ENCODE measurements at places on chromosomes 6 and 20.

DNA sequence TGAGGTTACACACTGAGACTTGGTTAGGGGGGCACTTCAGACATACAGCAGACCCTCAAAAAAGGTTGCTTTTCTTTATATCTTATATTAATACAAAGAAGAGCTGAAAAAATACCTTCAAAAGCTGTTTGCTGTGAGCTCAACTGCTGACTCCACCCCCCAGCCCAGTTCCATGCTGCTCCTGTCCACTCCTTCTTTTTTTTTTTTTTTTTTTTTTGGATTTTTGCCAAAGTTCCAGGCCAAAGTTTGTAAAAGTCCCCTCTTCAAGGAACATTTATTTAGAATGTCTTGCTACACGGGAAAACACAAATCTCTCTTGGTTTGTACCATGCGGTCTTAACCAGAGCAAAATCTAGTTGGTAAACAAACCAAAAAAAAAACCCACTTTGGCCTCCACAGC is 85.3 kb upstream of the AKAP12 start:
- no peak for DNase-seq

DNA sequence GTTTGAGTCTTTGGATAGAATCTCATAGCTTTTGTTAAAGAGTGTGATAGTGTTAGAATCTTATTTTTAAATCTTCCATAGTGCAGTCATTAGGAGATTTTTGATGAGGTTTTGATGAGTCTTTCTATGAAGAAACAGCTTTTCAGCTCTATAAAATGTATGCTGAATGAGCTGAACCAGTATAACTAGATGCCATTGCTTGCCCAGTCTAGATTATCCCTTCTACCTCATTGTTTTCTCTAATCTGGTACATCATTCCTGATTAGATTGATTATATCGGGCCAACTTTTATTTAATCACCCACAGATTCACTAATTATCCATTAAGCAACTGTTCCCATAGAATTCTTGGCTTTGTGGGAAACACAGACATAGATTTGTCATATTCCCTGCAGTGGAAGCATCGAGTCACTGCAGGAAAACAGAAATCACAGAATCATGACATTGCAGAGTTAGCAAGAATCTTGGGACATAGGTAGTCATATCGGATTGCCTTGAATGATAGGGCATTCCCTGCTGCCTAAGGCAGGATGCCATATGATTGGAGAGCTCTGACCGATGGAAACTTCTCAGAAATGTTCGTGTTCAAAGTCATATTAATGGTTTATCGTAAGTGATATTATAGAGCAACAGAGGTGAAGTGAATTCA is 882.7 kb upstream of the FLRT3 start:
- no peak for DNase-seq

DNA sequence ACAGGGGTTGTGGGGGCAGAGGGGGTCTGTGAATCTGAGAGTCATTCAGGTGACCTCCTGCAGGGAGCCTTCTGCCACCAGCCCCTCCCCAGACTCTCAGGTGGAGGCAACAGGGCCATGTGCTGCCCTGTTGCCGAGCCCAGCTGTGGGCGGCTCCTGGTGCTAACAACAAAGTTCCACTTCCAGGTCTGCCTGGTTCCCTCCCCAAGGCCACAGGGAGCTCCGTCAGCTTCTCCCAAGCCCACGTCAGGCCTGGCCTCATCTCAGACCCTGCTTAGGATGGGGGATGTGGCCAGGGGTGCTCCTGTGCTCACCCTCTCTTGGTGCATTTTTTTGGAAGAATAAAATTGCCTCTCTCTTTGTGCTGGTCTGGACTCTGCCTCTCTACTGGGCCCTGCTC is 10.7 kb downstream of the GTSF1L start:
- DNase-seq, result no peak

DNA sequence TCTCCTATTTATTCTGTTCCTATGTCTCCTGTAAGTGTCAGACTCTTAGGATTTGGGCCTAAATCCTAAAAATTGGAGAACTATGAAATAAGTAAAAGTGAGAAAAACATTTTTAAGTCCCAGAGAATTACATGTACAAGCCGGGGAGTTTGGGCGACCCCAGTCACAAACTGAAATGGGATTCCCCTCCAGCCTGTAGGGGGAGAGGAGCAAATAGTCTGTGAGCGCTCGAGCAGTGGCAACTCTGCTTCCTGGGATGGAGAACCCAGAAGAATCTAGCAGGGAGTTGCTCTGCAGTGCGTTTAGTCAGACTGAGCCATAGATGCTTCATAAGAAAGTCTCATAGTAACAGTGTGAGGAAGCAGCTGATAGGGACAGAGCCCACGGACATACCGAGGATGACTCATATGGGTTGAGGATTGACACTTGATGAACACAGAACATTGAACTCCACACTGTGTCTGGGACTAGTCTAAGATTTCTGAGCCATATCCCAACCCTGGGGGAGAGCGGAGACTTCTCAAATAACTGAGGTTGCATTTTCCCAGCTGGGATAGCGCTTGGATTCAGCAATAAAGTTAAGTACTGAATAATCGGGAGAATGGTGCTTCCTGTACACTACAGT is 437.2 kb downstream of the BCKDHB start:
- DNase-seq, result no peak

DNA sequence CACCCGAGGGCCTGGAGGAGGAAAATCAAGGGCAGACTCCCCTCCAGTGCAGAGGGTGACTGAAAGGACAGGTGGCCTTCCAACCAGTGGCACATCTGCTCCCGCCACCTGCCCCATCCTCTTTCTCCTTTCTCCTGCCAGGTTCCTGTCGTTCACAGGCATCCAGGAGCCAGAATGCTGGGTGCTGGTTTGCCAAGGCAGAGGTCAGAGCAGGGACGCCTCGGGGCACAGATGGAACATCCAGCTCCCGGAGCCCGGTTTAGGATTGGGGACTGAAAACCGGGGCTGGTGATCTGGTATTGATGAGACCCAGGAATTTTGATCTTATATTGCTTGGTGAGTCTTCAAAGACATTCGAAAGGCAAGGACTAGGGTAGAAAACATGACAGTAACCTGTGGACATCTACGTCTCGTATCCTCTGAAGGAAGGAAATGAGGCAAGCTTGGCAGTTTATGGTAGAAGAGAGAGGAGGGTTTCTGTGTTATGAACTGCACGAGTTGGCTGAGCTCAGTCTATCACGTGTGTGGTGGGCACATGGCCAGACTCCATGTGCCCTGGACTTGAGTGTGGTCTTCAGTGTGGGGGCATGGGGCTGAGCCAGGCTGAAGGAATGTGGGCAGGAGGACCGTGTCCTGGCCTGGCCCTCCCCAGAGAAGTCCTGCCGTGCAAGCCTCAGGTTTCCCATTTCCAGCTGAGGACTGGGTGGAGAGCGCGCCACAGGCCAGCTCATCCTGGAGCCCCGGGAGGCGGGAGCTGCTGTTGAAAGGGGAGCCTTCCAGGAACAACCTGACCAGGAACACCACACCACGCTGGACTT is 74.2 kb downstream of the IRF4 start:
- DNase-seq, result no peak

- no peak for DNase-seq
Measured at GRCh38 chr6:37557645-37558114, 58.0 kb upstream of the CCDC167 start.

DNA sequence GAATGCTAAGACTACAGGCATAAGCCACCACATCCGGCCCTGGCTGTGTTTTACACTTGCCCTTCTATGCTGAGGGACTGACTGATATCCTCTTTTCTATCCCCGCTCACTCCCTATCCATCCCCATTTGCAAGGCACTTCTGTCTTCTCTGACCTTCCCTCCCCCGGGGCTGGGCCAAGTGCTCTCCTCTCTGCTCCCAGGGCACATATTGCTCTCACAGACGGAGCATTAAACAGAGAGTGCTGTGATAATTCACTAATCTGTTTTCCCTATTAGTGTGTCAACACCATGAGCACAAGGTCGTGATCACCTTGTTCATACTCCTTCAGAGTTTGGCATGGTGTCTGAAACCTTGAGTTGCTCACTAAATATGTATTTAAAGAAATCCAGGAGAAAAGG is 9.0 kb upstream of the SLC2A12 start:
- DNase-seq, result no peak

GRCh38 chr6:56055081-56055704 is 179.8 kb upstream of the BMP5 start:
- no peak for DNase-seq

- no peak for DNase-seq
Measured at GRCh38 chr20:44284032-44284431, 27.0 kb downstream of the FITM2 start.

GRCh38 chr20:47782076-47782475 is 3.2 kb downstream of the SULF2 start:
- no peak for DNase-seq

DNA sequence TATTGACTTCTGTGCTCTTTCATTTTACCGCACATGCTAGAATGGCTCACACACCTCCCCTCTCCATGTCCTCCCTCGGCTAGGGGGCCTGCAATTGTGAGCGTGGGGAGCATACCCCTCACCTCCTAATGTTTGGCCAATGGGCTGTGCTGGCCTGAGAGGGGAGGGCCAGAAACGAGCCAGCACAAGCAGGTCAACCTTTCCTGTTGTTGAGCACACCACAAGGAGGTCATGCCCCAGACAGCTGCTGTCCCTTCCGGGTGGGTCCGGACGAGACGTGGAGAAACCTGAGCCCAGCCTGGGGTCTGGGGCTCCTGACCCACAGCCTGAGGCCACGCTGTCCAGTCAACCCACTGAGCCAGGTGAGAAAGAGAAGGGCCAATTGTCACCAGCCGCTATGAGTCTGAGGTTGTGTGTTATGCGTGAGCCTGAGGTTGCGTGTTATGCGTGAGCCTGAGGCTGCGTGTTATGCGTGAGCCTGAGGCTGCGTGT is 77.4 kb downstream of the TTLL2 start:
- no peak for DNase-seq

DNA sequence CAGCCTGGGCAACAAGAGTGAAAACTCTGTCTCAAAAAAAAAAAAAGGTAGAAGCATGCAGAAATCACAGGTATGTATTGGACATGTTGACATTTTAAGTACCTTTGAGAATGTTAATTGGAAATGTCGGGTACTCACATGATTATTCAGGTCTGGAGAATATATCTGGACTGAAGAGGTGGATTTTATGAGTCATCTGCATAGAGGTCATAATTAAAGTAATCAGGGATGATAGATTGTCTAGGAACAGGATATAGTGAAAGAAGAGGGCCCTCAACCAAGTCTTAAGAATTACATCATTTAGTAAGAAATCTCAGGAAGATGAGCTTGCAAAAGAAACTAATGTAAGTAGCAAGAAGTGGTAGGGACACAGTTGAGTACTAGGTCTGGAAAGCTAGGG is 212.5 kb downstream of the UTRN start:
- no peak for DNase-seq

DNA sequence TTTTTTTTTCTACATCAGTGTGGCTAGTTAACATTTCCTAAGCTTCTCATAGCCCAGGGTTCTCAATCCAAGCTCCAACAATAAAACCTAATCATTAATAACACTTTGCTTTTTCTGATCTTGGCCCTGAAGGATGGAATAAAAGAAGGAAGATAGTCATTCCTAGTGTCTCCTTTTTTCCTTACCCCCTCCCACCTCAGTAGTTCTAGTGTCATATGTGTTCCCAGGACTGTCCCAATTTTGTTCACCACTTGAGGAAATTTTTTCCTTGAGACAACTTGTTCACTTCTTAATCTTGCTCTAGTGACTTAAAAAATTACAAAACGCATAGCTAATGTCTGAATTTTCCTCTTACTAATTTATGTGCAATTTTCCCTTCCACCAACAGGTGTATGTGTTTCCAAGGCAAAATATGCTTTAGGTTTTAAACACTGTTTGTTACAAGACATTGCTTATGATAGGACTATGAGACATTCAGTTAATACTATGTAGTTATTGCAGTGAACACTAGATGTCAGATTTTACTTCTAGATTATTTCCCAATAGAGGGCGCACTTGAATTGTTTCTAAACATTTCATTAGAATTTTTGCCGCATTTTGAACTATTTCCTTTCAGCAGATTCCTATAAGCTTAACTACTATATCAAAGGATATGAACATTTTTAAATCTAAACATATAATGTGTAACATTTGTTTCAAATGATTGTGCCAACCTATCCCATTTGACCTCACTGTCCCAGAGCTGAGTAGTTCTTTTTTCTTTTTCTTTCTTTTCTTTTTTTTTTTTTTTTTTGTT is 18.5 kb upstream of the C6orf141 start:
- peak; percentile 69 for DNase-seq

GRCh38 chr6:153162646-153163045 is 31.6 kb upstream of the RGS17 start:
- no peak for DNase-seq

- no peak for DNase-seq
Measured at GRCh38 chr6:96499781-96500180, 21.8 kb upstream of the UFL1 start.

- DNase-seq, result peak; percentile 71
Measured at GRCh38 chr6:31829633-31830283, 2.2 kb downstream of the HSPA1B start.

DNA sequence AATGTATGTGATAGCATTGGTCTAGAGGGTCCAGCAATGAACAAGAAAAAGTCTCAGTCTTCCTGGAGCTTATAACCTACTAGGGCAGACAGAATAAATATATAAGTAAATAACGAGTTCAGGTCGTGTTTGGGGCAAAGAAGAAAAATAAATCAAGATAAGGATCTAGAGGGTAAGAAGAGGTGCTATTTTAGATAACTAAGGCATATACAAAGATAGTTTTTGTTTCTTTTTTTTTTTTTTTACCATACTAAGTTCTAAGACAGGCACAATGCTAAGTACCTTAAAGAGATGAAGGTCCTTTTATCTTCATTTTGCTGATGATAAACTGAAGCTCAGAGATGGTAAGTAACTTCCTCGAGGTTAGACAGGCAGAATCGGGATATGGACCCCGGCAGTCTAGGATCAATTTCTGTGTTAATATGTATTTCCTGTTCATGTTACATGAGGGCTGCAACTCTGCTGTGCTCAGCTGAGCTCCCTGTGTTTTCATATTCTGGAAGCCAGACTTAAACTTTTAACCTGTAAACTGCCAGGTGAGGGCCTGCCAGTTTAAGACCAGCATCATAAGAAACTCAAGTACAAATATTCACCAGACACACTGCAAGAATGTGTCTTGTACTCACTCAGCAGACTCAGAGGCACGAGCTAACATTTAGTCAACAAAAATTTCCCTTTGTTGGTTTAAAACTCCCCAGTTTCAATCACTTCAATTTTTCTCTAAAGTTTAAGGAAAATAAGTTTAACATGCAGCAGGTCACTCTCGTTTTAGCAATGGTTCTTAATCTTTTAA is 23.3 kb downstream of the SESN1 start:
- DNase-seq, result no peak

GRCh38 chr6:169520104-169520503 is 181.7 kb downstream of the WDR27 start:
- no peak for DNase-seq

GRCh38 chr20:38543014-38543906 is 37.7 kb upstream of the ADIG start:
- no peak for DNase-seq

All from DMS79 treated with DMSO at 0.1 percent for 48 hours (cell line).